ENCODE measurements at places on chromosomes 1 and 21.
A peak's percentile ranks its signal among the peaks of the same experiment; 100 is the strongest.

DNA sequence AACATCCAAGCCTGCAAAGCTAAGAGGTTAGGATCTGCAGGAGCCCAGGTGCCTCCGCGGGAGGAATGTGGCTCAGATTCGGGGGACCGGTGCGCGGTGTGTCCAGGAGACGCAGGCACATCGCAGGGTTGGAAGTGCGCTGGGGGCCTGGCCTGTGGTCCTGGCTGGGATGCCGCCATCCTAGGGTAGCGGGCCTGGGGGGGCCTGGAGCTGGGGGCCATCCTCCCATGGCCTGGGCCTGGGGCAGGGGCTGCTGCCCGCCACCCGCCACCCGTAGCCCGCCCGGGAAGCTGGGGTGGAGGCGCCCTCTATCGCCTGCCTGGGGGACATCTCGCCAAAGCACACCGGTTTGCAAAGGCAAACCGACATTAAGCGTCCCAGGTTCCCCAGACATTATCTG lies 170.6 kb upstream of the ARHGEF16 start:
- DNase-seq = peak; percentile 66

DNA sequence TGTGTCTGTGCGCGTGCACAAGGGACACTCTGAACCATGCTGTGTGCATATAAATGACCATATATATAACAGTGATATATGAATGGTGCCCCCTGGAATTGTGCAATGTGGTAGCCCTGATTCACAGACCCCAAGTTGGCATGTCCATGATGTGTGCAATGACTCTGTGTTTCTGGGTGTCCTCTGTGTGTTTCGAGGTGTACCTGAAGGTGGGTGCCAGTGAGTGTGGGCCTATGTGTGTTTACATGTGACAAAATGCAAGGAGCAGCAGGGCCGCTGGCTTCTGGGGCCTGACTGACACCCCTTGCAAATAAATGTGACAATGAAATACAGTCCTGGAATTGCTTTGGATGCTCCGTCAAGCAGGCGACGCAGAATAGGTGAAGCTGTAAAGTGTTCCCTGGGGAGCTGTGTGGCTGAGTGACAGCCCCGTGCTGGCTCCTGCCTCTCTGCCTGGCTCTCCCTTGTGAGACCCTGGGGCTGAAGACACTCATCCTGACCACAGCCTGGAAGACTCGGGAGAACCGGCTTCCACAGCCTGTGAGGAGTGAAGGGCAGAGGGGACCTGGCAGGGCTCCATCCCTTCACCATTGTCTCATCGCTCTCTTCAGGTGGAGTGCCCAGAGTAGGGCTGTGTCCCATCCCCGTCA lies 38.2 kb upstream of the CSF3R start:
- peak; percentile 59 for DNase-seq

DNA sequence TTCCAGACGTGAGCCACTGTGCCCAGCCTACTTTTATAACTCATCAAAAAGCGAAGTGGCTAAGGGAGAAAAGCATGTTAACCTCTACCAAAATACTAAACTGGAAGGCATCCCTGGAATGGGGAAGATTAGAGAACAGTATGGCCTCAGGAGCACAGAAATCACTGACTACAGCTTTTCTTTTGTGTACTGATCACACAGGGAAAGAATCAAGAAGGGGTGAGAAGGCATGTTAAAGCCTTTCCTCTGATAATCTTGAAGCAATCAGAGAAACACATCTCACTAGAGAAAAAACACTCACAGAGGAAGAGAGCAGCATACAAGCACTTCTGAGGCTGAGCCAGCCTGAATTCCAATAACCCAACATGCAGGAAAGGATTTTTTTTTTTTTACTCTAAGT lies 10.7 kb downstream of the PCAT6 start:
- peak; percentile 68 for DNase-seq

DNA sequence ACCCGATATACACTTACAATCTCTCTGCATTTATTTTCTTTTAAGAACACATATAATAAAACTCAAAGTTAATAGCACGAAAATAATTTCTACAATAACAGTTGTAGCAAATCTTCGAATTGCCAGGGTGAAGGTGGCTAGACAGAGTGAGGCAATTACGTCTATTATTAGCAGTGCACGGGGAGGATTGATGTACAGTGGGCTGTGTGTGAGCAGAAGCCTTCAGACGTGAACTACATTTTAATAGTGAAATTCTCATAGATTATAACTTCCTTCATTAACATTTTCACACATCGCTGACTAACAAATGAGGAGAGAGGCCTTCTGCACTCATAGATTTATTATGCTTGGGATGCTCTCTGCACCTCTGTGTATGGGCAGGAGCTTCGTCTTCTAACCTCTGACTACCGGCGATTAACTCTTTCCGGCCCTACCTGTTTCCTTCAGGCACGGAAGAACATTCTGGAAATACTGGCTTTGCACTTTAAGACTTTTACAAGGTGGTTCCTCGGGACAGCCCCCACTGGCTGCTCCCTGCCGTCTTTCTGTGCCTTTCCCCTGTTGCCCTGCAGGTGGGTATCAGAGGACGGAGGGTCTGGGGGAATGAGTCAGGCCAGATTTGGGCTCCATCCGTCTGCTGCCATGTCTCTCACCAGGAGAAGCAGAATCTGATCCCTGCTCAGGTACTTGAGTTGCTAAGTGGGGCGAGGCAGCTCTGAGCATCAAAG lies 200.5 kb downstream of the CAMTA1 start:
- no peak for DNase-seq

DNA sequence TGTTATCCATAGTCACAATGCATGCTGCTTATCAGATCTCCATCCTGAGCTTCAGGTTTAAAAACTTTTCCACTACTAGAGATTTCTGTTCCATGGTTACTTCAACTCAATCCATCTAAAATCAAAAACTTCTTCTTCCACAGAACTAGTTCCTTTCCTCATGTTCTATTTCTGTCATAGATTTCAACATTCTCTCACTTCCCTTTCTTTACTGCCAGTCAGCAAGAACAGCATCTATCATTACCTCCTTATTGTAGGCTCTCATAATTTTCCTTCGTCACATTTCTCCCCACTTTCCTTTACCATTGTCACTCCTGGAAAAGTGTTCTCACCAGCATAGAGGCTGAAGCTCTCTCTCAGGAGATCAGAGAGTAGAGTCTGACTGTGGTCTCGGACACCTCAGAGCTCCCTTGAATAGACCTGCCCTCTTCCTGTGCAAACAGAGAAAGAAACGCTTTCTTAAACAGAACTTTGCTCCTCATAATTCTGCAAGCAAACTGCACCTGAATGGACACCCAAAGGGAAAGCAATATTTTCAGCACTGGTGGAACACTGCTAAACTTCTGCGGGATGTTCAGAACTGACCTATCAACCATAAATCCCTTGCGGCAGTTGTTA lies 48.7 kb upstream of the KIRREL1 start:
- DNase-seq = no peak

DNA sequence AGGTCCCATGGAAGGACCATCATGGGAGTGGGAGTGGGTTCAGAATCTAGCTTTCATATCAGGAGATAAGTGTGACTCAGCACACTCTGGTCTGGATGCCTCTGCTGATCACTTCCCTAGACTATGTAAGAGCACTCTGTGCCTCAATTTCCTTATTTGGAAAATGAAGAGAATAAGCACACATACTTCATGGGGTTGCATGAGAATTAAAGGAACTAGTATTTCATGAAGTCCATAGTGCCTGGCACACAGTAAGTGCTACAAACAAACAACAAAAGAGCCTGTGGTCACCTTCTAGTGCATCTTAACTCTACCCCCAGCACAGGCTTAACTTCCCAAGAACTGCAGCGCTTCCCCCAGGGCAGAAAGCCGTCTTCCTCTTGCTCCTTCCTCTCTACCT lies 9.6 kb upstream of the IL20 start:
- DNase-seq = no peak

DNA sequence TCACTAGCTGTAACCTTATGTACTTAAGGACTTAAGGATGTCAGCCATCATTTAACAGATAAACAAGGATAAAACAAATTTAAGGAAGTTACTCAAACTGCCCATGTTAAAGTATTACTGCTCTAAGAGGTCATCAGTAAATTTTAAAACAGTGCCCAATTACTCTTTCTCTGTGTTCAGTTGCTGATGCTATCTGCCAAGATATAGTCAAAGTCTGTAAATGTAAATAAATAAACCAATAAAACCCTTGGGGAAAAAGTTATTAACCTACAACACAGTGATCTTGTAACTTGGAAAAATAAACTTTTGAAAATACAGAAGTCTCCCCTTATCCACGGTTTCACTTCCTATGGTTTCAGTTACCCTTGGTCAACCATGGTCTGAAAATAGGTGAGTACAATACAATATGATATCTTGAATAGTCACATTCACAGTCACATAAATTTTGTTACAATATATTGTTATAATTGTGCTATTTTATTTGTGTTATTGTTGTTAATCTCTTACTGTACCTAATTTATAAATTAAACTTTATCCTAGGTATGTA lies 501.8 kb downstream of the LMO4 start:
- no peak for DNase-seq

DNA sequence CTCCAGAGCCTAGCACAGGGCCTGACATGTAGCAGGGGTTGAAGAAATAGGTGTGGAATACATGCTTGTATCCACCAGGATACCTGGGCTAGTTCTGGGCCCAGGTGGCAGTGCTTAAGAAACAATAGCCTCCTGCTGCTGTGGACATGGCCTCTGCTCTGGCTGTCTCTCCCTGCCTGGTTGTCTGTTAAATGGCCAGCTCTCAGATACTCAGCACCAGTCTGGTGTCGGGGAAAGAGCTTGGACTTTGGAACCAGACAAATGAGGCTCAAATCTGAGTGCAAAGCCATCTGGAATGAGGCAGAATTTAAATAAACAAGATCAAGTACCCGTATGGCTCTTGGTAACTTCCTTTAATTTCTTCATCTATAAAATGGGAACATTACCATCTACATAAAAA lies 31.5 kb downstream of the SESN2 start:
- DNase-seq = no peak

GRCh38 chr1:12472798-12473551 lies 145.0 kb downstream of the DHRS3 start:
- DNase-seq = no peak

GRCh38 chr1:107538502-107538901 lies 397.7 kb downstream of the NTNG1 start:
- DNase-seq = no peak

DNA sequence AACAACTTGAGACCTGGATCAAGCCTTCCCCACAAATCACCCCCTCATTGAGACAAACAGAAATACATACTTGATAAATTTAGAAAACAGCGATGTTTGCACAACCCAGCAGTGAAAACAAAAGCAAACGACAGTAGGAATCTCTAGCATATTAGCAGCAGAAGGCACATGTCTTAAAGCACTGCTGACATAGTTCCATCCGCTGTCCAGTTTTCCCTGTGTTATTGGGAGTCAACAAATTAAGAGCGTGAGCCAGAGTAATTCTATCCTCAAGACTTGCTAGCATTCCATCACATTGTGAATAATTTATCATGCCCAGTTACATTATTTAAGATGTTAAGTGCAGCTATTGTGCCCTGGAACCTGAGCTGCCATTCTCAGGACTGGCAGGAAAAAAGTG lies 55.3 kb downstream of the IGSF5 start:
- no peak for DNase-seq

DNA sequence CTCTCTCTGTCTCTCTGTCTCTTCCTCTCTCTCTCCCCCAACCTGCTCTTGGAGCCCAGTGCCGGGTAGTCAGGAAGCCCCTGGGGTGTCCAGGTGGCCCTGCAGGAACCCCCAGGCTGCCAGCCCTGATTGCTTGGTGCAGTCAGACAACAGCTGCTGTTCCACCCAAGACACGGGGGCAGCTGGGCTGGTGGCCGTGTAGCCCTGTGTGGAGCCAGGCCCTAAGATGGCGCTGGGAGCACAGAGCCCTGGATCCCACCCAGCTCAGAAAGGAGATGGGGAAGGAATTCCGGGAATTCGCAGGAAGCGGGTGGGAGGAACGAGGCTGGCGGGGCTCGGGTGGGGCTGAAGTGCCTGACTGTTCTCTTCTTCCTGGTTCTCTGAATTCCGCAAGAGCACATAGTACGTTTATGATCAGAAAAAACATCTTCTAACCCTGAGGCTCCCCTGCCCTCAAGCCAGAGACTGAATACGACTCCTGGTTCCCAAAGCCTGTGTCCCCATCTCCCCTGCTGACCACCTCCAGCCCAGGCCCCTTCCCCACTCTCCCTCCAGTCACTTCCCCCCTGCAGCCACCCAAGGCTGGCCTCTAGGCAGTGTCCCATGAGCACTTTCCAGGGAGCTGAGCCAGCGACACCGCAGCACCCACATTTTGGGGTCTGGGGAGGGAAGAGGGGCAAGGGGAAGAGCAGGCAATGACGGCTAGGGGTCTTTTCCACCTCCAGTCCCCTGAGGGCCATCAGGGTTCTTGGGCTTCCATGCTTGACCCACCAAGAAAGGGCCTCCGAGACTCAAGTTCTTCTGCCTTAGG lies 55.0 kb downstream of the WNT9A start:
- peak; percentile 82 for DNase-seq

DNA sequence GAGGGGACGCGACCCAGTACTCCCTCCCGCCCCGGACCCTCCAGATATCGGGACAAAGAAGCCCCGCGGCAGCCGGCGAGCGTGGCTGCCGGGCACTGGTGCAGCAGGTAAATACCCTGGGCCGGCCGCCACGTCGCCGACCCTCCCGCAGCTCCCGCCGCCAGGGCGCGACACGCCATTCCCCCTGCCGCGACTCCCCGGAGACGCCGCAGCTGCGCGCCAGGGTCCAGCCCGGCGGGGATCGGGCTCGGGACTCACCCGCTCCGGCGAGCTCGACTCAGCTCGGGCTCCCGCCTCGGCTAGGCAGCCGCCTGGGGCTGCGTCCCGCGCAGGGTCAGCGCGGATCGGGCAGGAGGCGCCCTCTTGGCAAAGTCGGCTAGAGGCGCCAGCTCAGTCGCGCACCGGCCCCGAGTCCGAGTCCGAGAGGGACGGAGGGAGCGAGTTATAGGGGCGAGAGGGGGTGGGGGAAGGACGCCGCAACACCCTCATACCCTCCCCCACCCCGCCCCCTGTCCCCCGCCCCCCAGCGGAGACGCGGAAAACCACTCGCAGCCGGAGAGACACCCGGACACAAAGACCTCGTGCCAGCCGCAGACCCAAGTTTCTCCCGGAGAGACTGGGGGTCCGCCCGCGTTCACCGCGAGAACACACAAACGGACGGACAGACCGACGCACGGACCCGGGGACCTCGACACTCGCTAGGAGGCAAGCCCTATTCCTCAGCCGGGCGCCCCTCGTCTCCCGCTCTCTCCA lies 985 bp downstream of the SYT6 start:
- peak; percentile 86 for DNase-seq

GRCh38 chr1:17134034-17134433 lies 14.8 kb upstream of the PADI2 start:
- DNase-seq = no peak

GRCh38 chr1:36829961-36830360 lies 204.4 kb downstream of the GRIK3 start:
- DNase-seq = no peak

GRCh38 chr1:230175163-230175747 lies 108.2 kb downstream of the GALNT2 start:
- peak; percentile 29 for DNase-seq

GRCh38 chr1:161966067-161966466 lies 57.6 kb downstream of the OLFML2B start:
- no peak for DNase-seq

Data from islet precursor cell (in vitro differentiated cells).